NCI-H187 treated with DMSO at 0.1 percent for 48 hours (cell line): ENCODE measurements at places on chromosomes 16 and 17.

- no peak for DNase-seq
These were observed 275.0 kb upstream of the CDH5 start for GRCh38 chr16:66091471-66091891.

- DNase-seq: no peak
These were observed 35.8 kb downstream of the MRC2 start for GRCh38 chr17:62663304-62663703.

GRCh38 chr16:4053301-4053845, 62.9 kb downstream of the ADCY9 start:
- DNase-seq: peak; percentile 94

DNA sequence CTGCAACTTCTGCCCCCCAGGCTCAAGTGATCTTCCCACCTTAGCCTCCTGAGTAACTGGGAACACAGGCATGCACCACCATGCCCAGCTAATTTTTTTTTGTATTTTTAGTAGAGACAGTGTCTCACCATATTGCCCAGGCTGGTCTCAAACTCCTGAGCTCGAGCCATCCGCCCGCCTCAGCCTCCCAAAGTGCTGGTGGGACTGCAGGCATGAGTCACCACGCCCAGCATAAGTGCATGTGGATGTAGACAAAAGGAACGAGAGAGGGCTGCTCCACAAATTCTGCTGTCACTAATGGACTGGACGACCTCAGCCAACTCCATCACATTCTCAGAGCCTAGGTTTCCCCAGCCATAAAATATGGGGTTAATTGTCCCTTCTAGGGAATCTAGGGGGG, 7.7 kb upstream of the SP2 start:
- DNase-seq: no peak
